Dermis blood vessel endothelial cell (primary cell): ENCODE measurements at places on chromosomes 2 and 18.

DNA sequence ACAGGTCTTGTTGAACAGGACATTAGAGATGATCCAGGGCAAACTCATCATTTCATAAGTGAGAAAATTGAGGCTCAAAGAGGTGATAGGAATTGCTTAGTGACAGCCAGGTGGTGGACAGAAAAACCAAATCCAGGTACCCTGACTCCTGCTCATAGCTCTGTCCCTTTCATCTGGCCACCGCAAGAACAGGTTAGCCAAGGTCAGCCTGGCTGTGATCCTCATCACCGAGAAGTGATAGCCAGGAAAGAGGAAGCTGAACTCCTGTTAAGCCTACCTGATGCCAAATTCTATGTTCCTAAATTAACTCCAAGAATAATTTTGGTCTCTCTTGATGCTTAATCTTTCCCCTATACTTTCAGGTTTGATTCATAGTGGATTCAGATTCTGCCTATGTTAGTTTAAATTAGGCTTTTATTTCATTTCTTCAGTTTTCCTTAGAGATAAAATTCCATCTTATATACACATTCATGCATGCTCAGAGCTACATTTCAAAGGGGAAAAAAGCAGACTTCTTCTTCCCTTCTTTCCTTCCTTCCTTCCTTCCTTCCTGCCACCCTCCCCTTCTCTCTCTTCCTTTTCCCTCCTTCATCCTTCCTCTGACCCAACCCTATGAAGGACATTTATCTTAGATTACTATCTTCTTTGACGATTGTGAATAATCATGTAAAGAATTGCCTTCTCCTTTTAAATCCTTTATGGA lies 17.3 kb upstream of the CRIM1 start:
- no peak for DNase-seq

DNA sequence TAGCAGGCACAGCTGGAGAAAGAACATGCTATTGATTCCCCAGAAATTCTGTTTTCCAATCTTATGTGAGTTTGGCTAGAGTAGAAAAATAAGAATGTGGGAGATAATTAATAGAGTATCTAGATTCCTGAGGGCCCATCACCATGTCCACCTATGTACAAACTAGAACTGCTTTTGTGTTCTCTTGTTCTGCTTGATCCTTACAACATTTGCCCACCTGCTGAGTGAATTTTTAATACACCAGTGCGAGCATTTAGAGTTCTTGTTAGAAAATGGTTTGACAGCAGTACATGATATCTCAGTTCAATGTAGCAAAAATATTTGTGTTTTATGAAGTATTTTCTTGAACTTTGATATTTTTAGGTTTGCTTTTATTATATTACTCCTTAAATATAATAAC lies 52.3 kb upstream of the SPAG16 start:
- DNase-seq: no peak

DNA sequence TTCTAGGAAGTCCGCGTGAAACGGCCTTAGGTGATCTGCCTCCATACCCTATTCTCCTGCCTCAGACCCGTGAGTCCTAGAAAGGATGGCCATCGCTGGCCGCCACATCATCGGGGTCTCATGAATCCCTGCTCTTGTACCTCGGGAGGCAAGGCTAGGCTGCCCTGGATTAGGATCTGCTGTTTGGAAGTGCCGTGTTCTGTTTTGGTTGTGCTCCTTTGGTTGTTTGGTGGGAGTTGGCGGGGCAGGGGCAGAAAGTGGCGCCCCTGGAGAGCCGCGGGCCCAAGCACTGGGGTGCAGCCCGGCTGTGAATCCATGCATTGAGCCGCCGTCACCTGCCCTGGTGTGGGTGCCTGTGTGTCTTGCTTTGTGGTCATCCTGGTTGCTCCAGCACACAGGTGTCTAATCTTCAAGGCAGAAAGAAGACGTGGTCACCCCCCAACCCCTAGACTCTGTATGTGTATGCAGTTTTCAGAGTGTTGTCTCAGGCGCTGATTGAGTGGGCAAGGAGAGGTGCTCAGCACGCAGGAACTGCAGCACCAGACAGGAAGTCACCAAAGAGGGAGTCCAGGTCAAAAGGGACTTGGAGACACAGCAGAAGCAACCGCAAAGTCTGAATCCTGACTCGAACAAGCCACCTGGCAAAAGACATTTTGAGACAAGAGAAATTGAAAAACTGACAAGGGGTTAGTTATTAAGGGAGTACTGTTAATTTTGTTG lies 80.0 kb upstream of the LDLRAD4 start:
- no peak for DNase-seq

GRCh38 chr18:59871711-59872362 lies 28.0 kb upstream of the PMAIP1 start:
- no peak for DNase-seq

- DNase-seq: no peak
Observed at GRCh38 chr2:45855374-45855773, 203.9 kb downstream of the PRKCE start.

- no peak for DNase-seq
Observed at GRCh38 chr18:62919109-62919838, 203.9 kb downstream of the PHLPP1 start.

DNA sequence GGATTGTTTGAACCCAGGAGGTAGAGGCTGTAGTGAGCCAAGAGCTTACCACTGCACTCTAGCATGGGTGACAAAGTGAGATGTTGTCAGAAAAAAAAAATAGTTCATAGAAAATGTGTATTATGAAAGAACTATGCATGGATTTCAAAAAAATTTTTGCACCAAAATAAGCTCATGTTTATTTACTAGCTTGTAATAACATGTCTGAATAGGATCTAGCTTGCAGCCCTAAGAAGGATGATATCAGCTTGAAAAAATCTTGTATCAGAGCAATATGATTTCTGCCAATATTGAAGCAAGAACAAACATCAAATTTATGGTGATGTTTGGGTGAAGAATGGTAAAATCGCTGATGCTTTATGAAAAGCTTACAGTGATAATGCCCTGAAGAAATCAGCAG lies 97.0 kb upstream of the RFX8 start:
- no peak for DNase-seq

GRCh38 chr2:150542172-150542571 lies 54.7 kb upstream of the RND3 start:
- DNase-seq: no peak

DNA sequence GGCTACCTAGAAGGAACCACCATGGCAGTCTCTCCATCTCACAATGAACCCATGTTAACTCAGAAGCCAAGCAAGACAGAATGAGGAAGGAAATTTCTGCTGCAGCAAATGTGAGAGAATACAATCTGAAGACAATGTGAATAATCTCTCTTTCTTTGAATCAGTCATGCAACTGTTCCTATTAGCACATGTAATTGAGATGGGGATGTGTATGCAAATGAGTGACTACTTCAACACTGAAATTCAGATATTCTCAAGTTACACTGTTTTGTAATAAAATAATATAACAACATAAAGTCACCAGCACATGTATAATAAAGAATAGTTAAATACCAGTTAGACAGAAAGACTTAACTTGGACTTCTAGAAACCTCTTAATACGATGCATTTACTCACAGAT lies 1200.6 kb upstream of the PIK3C3 start:
- no peak for DNase-seq

DNA sequence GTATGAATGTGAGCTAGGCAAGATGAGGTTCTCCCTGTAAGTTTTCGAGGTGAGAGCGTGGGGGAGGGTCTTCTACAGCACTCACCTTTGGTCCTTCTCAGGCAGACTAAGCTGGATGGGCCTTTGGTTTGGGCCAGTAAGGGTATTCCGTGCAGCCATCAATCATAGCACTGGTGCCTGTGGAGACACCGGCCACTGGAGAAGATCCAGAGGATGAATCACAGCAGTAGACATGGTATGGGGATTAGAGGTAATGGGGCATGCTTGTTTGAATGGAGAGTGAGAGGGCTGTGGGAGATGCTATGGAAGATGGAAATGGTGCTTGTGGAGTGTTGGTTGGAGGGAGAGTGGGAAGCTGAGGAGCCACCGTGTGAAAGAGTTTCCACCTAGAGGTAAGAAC lies 16.1 kb downstream of the MAPRE3 start:
- no peak for DNase-seq

DNA sequence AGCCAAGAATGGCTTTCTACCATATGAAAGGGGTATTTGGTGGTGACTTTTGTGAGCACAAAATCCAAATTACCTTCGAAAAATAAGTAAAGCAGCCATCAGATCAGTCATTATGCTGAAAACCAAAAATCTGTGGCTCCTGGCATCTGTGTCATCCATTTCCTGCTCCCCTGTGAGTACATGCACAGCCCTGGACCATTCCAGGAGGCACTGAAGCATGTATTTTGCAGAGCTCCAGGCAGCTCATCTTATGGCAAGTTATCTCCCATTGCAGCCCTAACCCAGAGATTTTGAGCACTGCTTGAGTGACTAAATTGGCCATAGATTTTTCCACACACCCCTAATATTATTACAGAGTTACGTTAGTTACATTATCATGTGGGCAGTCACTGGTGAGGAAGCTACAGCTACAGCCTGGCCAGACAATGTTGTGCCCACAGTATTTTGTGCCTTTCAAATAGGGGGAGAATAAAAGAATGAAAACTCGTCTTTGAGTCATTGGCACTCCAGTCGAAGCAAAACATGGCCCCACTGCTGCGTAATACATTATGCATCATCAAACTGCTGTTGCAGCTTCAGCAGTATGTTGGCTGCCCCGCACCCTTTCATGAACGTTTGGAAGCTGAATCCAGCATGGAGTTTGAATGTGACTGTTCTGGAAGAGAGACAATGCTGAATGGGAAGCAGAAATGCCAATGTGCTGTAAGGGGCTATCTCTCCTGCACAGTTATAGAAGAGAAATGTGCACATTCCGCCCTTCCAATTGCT lies 702.2 kb downstream of the RNF144A start:
- DNase-seq: no peak

DNA sequence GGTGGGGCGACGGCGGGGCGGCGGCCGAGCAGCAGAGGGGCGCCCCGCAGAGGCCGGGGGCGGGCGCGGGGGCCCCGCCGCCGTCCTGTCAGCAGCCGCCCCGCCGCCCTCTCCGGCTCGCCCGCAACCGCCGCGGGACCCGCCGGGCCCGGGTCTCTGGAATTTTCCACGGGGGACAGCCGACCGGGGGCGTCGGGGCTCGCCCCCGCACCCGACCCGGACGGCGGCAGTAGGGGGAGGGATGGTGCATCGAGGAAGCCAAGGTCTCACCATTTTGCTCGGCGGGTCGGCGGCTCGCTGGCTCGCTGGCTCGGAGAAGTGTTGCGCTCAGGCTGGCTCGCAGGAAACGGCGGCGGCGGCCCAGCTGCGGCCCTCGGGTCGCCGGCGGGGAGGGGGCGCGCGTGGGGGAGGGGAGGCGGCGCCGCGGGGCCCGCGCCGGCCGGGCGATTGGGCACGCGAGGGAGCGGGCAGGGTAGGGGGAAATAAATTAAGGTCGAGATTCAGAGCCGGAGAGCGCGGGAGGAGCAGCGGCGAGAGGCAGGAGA lies 405 bp downstream of the PPP3R1 start:
- DNase-seq: peak; percentile 42

DNA sequence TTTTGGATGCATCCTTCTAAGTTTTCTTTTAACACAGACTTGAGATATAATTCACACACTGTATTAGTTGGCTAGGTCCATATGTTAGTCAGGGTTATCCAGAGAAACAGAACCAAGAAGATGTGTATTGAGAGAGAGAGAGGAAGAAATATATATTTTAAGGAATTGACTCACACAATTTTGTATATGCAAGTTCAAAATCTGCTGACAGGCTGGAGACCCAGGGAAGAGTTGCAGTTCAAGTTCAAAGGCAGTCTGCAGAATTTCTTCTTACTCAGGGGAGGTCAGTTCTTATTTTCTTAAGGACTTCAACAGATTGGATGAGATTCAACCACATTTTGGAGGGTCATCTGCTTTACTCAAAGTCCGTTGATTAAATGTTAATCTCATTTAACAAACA lies 23.0 kb upstream of the MRO start:
- DNase-seq: no peak

DNA sequence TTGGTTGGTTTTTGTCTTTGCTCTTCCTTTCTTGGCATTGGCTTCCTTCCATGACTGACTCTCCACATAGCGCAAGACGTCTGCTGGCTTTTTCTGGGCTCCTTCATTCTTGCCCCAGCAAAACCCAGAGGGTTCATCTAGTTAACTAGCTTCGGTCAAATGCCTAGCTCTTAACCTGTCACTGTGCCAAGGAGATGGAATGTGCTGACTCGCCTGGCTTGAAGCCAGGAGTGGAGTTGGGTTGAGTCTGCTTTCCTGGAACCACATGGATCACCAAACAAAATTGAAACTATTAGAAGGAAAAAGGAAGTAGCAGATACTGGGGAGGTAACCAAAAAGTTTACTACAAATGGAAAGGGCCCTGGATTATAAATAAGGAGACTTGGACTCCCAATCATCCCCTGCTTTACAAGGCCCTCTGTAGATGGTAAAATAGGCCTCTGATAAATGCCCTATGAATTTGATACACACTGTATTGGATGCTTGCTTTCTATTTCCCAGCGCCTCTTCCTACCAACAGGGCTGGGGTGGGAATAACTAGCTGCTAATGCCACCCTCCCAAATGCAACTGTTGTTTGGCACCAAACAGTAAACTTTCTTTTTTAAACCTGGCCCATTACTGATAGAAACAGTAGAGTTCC lies 11.3 kb downstream of the MALT1 start:
- DNase-seq: peak; percentile 75

- peak; percentile 58 for DNase-seq
Observed at GRCh38 chr2:25043241-25043867, 1.5 kb downstream of the EFR3B start.

- no peak for DNase-seq
Observed at GRCh38 chr18:77069482-77069881, 63.1 kb downstream of the MBP start.

- DNase-seq: no peak
Observed at GRCh38 chr2:233365861-233366520, 11.7 kb downstream of the DGKD start.

- no peak for DNase-seq
Observed at GRCh38 chr18:55149994-55150393, 190.7 kb upstream of the CCDC68 start.

DNA sequence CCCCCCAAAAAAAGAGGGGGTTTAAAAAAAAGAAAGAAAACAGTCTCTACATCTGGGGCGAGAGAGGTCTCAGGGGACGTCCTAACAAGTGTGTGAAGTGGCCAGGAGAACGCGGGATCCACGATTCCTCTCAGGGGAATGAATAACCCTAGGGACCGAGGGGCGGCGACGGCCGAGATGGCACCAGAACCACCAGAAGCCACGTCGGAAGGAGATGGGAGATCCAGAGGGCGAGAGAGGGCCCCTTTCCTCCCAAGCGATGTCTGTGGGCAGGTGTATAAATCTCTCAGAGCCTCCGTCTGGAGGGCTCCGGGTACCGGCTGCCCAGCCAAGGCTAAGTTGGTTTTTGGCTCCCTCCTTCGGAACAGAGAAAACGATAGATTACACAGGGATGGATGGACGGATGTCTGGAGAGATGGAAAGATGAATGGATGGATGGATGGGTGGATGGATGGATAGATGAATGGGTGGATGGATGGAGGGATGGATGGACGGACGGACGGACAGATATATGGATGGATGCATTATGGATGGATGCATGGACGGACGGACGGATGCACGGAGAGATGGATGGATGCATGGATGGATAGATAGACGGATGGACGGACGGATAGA lies 1.7 kb downstream of the EPHA4 start:
- peak; percentile 54 for DNase-seq

GRCh38 chr2:23465936-23466335 lies 81.0 kb downstream of the KLHL29 start:
- DNase-seq: no peak

GRCh38 chr2:109172556-109173105 lies 43.6 kb downstream of the SH3RF3 start:
- DNase-seq: peak; percentile 26
